Stimulated activated CD4-positive, alpha-beta T cell treated with anti-CD3 and anti-CD28 coated beads, TNF-alpha, amount 100 ng/mL, for 1 hour (primary cell): ENCODE measurements at places on chromosomes 2 and 18.

- DNase-seq: no peak
These were observed 124.4 kb downstream of the DIS3L2 start for GRCh38 chr2:232085826-232086425.

GRCh38 chr2:8684540-8684877, 2.7 kb downstream of the ID2 start:
- DNase-seq: no peak

DNA sequence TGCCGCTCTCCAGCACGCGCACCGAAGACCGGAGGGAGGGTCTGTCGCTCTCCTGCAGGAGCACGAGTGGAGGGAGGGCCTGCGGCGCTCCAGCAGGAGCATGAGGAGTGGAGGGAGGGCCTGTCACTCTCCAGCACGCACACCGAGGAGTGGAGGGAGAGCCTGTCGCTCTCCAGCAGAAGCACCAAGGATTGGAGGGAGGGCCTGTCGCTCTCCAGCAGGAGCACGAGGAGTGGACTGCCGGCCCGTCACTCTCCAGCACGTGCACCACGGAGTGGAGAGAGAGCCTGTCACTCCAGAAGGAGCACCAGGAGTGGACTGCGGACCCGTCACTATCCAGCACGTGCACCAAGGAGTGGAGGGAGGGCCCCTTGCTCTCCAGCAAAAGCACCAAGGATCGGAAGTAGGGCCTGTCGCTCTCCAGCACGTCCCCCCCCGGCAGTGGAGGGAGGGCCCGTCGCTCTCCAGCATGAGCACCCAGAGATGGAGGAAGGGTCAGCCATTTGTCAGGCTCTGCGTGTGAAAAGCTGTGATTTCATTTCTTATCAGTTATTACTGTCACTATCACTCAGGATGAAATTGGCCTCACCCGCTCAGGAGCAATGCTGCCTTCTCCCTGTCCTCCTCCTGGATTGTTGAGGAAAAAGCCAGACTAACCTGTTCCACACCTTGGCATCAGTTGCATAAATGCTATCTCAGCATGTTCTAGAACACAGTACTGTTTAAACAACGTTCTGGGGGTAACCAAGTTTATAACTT, 35.9 kb downstream of the ADI1 start:
- no peak for DNase-seq

DNA sequence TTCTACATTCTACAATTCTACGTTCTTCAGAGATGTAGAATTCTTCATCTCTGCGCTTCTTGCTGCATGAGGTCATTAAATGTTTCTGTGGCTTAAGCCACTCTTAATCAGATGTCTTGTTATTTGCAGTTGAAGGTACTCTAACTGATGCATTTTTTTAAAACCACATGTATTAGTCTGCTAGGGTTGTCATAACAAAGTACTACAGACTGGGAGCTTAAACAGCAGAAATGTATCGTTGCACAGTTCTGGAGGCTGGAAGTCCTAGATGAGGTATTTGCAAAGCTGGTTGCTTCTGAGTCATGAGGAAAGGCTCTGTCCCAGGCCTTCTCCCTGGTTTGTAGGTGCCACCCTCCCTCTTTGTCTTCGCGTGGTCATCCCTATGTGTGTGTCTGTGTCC, 176.3 kb upstream of the GLI2 start:
- DNase-seq: no peak

DNA sequence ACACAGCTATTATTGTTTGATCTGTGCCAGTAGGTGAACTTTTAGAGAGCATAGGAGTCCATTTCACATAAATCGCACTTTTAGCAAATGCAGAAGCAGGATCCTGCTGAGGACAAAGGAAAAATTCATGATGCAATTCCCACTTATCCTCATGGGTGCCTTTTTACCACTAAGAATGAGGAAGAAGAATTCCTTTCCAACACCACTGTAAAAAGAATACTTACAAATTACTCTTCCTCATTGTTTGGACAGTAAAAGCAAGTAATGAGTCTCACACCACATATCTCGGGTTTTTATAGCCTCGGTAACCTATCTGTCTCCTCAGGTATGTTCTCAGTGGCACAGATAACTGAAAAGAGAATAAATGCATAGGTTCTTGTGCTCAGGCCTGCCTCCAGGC, 238.5 kb downstream of the MTX2 start:
- no peak for DNase-seq

- DNase-seq: no peak
These were observed 35.9 kb downstream of the TMEM18 start for GRCh38 chr2:641164-641871.

DNA sequence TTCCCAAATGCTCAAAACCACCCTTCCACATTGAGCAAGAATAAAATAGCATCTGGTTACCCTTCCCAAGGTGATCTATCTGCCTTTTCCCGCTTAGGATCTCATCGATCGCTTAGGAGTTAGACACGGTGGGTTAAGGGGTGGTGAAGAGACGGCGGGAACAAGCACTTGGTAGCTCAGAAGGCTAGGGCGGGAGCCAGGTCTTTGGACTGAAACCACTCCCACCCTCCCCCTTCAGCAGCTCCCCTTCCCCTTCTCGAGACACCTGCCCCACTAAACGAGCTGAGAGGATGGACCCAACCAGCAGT, 513 bp downstream of the THOC1 start:
- no peak for DNase-seq

GRCh38 chr18:30682672-30683071, 359.9 kb downstream of the DSC3 start:
- DNase-seq: no peak

DNA sequence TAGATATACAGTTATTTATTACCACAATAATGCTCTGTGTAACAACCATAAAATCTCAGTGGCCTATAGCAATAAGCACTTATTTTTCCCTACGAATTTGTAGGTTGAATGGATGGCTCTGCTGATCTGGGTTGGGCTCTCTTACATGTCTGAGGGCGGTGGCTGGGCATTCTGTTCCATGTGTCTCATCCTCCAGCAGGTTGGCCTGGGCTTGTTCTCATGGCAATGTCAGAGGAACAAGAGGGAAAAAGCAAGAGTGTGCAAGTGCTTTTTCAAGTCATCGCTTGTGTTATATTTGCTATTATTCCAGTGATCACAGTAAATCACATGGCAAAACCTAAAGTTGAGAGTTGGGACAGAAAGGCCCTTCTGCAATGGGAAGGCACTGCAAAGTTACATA, 30.4 kb upstream of the MYO3B start:
- no peak for DNase-seq

DNA sequence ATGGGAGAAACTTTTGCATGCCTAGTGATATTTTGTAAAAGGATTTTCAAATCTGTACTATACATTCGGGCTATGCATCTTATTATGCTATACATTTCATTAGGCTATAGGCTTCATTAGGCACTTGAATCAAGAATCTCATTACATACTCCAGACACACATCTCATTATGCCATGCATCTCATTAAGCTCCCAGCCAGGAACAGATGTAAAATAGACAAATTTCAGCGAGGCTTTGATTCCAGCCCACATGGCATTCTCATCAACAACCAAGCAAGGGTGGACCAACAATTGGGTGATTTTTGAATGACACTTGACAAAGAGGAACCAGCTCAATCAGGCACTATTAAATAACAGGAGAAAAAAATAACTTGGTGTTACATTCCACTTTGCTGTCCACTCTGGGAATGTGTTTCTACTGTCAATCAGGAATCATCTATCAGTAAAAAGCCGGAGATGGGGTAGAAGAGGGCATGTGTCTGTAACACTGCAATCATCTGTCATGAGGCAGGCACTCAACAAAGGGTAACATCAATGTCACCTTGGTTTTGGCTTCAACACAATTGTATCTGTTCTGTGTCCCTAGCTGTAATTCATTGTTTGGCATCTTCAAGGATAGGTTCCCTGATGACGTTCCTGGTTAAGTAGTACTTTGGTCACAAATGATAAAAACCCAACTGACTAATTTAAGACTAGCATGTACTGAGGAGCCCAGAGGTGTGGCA, 498.6 kb downstream of the EPHA4 start:
- no peak for DNase-seq

- DNase-seq: no peak
These were observed 236.0 kb upstream of the SPHKAP start for GRCh38 chr2:228417526-228417925.

GRCh38 chr2:219142329-219142728, 18.3 kb downstream of the NHEJ1 start:
- no peak for DNase-seq

GRCh38 chr2:213015387-213016165, 135.8 kb downstream of the IKZF2 start:
- DNase-seq: no peak

DNA sequence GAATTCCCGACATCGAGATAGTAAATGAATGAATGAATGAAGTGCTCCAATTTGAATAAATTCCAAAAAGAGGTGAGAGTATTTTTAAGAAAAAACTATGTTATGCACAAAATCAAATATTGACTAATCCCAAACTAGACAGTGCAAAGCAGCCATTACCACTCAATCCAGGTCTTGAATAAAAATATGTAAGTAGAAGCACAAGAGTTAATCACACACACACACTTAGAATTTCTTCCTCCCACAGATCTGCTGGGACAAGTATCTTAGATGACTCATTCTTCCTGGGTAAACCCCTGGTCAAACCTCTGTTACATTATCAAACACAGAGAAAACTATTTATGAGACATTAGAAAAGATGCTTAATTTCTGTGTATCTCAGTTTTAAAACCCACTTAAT, 102.0 kb downstream of the PLA2R1 start:
- no peak for DNase-seq

- no peak for DNase-seq
These were observed 12.7 kb downstream of the GCKR start for GRCh38 chr2:27509326-27509725.

GRCh38 chr2:166413255-166413654, 37.5 kb upstream of the SCN9A start:
- DNase-seq: no peak

DNA sequence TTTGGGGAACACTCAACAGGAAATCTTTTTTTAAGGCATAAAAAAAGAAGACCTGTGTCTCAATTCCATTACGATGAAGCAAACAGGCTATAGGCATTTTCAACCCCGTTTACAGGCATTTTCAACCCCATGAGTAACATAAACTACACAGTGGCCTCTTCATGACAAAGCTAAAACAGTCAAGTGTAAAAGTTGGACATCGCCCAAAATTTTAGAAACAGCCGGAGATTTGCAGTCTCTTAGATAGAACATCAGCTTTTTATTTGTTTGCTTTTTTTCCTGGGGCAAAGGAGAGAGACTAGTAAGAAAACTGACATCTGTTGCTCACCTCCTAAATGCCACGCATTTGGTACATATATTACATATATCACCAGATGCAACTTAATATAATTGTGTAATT, 173.7 kb downstream of the CMPK2 start:
- no peak for DNase-seq

DNA sequence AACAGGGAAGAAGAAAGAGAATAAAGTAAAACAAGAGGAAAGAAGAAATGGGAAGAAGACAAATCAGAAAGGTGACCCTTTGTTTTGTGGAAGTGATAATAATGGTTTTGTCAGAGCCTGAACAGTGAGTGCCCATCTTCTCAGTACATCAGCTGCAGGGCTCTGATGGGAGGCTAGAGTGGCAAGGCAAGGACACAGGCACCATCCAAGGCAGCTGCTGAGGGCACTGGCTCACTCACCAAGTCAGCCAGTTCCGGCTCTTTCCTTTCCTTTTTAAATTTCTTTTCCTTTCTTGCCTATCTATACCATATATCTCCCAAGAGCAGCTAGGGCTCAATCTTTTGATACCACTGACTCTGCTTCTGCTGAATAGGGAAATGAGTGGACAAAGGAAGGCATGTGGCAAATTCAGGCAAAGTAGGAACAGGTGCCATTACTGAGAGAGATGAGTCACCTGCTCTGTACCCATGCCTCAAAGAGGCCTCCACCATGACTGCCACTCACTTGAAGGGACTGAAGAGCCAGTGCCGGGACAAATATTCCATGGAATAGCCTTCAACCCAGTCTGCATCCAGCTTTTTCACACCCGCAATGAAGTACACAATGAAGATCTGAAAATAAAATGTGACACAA, 6.2 kb downstream of the GGCX start:
- DNase-seq: no peak
